ENCODE measurements at places on chromosomes 5 and 9.
A peak's percentile ranks its signal among the peaks of the same experiment; 100 is the strongest.

DNA sequence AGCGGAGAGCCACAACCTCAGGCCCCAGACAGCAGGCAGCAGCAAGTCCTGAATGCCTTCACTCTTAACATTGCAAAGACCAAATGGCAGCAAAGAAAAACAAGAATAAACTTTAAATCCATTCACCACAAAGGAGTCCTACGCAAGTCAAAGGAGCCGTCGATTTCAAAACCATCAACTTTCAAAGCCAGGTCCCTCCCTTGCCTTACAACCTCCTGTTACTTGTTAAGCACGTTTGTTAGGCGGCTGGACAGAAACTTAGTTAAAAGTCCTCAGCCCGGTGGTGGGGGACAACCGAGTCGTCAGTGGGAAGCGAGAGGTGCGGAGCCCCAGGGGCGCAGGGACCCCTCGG, 938 bp downstream of the LPAR1 start:
- no peak for DNase-seq

- DNase-seq, result peak; percentile 24
These were observed 651.7 kb upstream of the WWC1 start for GRCh38 chr5:167639766-167640165.

GRCh38 chr9:38771593-38771992, 51.7 kb upstream of the FAM240B start:
- DNase-seq, result no peak

DNA sequence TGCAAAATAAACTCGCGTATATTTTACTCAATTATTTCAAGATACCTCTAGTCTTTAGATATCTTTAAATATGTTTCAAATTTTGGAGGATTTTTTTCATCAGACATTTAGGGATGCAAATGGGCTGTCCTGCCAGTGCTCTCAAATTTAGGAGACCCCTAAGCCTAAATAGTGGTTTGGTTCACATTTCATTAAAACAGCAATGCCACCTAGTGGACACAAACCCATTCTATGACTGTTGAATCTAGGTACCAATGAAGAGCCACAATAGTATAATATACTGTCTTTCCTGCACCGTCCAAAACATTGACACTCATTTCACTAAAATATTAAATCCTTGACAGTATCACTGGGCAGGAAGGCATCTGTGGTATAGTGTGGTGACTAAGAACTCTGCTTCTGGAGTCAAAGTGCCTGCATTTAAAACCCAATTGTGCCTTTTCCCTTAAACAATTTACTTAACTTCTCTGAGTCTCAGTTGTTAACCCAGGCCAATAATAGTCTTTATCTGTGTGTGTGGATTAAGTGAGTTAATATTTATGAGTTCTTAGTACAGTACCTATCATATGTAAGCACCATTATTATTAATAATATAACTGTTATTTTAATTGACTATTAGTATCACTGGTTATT, 148.0 kb downstream of the RORB start:
- DNase-seq, result peak; percentile 8

DNA sequence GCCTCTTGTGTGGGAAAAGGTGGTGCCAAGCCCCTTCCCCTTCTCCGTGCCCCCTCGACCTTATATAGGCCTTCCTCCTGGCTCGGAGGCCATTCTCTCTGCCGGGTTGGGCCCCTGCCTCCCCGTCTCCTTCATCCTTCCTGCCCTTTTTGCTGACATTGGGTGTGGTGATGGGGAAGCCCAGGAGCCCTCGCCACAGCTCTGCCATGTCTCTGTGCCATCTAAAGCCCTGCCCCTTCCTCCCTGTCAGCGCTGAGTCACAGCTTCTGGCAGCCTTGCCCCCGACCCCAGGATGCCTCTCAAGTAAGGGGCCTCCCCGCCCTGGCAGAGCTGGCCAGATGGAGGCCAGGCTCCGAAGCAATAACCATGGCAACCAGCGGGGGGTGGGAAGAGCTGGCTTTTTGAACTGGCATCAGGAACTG, 30.4 kb downstream of the JADE2 start:
- DNase-seq, result peak; percentile 47

DNA sequence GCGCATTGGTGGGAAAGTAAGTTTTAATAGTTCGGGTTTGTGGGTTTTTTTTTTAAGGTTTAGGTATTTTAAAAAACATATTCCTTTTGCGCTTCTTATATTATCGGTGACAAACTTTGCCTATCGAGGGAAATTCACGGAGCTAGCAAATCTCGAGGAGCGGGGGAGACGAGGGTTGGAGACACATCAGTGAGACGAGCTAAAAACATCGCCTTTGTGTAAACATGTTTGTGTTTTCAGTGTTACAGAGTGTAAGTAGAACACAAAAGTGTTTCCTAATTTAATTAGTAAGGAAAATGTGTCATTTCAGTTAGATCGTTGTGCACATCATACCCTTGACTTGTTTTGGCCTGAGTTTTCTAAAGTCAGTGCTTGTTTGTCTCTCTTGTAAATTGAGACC, 945 bp downstream of the BTF3 start:
- DNase-seq, result no peak

GRCh38 chr9:118187408-118187807, 483.2 kb downstream of the TLR4 start:
- no peak for DNase-seq
